ENCODE measurements at places on chromosomes 3 and 15.

DNA sequence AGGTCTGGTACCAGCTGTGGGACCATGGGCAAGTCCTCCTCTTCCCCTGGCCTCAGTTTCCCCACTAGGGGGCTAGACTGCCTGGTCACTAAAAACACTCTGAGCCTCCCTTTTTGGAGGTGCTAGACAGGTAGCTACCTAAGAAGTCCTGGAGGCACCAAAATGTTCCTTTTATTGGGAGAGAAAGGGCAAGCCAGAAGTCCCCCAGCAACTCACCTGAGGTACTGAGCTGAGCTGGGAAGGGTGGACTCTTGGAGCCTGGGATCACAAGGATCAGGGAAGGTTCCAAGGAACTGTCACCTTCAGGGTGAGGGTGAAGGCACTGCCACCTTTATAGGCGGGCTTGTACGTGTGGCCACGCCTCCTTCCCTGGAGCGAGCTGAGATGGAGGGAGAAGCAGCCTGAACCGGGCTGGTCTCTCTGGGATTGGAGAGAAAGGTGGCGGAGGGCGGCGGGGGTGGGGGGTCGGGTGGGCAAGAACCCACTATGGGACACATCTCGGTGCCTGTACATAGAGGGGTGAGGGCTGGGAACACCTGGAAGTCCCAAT, at the start of gene CYP1A1:
CYP1A1 (minus strand) TSS at position 304 of the 550 bp plus-strand sequence. CDS start 2,431 bp downstream, outside the sequence.
- no peak for DNase-seq

- no peak for DNase-seq
These were observed 11.5 kb downstream of the ARHGEF3 start for GRCh38 chr3:56790016-56790821.

GRCh38 chr3:4290272-4290893, 12.8 kb upstream of the SETMAR start:
- no peak for DNase-seq

GRCh38 chr3:132405188-132405587, 12.1 kb upstream of the DNAJC13 start:
- DNase-seq: no peak

DNA sequence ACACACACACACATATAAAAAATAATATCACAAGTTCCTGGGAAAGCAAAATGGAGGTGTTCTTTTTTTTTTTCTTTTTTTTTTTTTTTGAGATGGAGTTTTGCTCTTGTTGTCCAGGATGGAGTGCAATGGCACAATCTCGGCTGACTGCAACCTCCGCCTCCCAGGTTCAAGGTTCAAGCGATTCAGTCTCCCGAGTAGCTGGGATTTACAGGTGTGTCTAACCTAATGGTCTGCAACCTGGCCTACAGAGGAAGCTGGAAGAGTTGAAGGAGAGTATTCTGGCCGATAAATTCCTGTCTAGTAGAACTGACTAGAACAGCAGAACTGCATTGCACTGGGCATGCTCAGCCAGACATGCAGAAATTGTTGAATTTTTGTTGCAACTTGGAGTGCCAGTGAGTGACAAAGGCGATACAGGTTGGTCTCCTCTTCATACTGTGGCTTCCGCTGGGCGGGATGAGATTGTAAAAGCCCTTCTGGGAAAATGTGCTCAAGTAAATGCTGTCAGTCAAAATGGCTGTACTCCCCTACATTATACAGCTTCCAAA, 22.4 kb upstream of the EIF4A2 start:
- no peak for DNase-seq

DNA sequence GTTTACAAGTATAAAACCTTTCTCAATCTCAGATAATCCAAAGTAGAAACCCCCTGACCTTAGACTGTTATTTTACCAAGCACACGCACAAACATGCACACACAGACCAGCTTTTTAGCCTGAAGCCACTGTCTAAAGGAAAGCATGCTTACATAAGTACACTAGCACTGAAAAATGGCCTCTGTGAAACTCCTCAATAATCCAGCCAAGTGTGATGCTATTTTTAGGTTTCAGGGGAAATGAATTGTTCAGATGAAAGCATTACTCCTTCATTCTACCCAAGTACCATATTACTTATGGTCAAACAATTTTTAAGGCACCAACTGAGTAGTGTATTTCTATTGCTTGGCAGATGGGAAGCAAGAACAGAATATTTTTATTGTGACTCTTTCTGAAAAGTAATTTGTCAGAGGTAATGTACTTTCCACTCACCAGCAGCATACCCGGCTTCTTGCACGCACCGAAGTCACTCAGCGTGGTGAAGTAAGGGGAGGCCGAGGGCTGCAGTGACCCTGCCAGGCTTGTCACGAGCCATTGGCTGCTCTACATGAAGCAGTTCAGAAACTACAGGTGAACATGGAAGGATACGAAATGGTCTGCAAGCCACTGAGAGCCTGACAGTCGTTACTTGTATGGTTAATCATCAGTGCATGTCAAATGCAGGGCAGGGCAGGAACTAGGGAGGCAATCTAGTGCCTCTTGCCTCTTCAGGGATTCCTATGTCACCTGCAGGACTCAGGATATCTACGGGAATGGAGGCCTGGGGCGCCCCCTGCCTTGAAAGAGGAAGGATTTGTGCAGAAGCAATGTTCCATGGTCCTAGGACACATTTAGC, 106.7 kb downstream of the GABRB3 start:
- DNase-seq: no peak

DNA sequence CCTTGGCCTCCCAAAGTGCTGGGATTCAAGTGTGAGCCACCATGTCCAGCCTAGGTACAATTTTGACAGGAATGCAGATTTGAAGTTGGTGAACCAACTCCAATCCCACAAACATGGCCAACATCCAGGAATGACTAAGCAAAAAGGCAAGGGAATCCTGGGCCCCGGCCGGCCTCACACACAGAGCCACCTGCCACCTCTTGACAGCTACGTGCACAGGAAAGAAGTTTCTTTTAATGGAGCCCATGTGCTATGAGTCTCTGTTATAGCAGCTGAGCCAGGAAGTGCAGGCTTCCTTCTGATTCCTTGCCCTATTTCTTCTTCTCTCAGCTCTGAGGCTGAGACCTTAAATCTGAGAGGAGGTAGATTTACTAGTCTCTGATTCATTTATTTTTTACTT, 8.8 kb downstream of the TMEM40 start:
- peak; percentile 26 for DNase-seq

- DNase-seq: peak; percentile 35
These were observed 687.0 kb upstream of the NECTIN3 start for GRCh38 chr3:110384601-110385000.

DNA sequence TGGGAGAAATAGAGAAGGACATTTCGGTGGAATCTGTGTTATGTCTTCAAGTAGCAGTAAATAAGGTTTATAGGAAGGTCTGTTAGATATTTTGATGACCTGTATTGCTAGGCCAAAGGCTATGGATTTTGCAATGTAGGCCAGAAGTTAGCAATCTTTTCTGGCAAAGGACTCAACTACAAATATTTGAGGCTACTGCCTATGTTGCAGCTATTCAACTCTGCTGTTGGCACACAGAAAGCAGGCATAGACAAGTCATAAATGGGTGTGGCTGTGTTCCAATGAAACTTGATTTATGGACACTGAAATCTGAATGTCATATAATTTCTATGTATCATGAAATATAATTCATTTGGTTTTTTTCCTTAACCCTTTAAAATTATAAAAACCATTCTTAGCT, 438.7 kb upstream of the C2CD4B start:
- DNase-seq: no peak

DNA sequence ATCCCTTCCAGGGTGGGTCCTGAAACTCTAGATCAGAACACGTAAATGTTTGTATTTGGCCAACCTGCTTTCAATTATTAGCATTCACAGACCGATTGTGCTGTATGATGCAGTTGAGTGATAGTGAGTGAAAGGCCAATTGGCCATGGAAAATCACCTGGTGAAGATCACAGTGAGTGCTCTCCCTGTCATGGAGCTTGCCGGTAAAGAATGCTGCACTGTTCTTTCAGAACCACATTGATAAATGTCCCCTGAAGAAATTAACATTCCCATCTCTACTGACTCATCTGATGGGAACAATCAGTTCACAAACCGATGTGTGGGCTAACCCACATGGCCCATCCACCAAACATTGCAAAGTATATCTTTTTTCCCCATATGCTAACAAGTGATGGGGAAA, 324.8 kb upstream of the TBL1XR1 start:
- no peak for DNase-seq

GRCh38 chr3:39781632-39782031, 27.8 kb upstream of the MYRIP start:
- DNase-seq: no peak

- no peak for DNase-seq
These were observed 91.9 kb downstream of the RORA start for GRCh38 chr15:61137105-61137792.

DNA sequence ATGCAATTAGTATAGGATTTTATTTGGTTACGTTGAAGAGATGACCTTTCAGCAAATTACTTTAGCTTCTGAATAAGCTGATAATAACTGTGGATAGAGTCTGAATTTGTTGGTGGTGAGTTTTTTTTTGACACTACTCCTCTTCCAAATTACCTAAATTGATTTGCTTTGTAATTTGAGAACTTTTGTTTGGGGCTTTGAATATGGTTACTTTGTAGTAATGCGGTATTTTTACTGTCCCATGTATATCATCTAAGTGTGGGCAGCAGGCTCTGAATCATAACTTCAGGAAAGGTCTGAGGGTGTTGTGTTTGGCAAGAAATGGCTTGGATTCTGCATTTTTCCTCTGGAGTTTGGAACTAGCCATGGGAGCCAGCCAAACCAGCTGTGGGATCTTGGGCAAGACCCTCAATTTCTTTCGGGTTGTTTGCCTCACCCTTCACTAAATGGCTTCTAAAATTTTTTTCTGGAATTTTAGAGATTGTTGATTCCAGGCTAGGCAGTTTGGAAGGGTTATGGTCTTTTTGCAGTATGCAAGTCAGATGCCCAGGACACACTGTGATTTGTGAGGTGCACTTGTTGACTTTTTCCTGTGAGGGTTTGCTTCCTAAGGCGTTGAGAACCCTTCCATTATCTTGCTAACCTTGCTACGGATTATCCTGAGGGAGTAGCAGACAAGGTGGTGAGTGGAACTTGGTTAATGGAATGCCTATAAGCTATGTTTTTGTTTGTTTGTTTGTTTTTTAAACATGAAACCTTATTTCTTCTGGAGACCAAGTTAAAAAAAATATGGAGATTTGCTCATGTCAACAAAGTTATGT, 10.4 kb downstream of the PTPRG start:
- peak; percentile 43 for DNase-seq

GRCh38 chr15:64092075-64092820, 1.4 kb downstream of the CIAO2A start:
- DNase-seq: no peak

- DNase-seq: no peak
These were observed 134.1 kb downstream of the ARPP21 start for GRCh38 chr3:35773417-35773816.

GRCh38 chr3:170076715-170077238, 39.0 kb downstream of the GPR160 start:
- DNase-seq: peak; percentile 14

DNA sequence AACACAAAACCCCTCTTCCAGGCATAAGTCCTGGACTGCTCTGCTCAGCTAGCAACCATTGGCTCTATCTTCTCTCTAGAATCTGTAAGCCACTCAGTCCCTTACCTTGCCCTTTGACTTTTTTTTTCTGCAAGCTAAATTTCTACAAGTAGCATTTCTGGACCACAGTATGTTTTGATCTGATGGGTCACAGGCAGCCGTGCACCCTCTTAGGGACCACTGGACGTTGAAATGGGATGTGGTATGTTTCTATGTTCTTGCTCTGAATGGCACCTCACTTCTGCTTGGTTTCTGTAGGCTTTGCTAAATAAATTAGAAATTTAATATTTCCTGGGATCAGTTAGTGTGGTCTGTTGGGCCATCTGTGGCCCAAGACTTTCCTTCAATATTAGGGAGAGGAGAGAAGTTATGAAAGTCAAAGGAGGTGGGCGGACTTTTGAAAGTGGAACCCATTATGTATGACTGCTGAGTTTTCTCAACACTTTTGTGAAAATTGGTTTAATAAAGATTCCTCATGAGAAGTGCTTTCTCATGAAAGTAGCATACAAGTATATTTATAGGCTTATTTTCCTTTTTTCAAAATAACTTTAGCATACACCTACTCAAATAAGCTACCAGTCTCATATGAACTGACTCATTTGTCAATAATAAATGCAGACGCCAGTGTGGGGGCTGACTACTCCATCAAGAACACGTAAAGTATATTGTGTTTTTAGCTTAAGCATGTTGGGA, 18.4 kb upstream of the TIPARP start:
- no peak for DNase-seq

DNA sequence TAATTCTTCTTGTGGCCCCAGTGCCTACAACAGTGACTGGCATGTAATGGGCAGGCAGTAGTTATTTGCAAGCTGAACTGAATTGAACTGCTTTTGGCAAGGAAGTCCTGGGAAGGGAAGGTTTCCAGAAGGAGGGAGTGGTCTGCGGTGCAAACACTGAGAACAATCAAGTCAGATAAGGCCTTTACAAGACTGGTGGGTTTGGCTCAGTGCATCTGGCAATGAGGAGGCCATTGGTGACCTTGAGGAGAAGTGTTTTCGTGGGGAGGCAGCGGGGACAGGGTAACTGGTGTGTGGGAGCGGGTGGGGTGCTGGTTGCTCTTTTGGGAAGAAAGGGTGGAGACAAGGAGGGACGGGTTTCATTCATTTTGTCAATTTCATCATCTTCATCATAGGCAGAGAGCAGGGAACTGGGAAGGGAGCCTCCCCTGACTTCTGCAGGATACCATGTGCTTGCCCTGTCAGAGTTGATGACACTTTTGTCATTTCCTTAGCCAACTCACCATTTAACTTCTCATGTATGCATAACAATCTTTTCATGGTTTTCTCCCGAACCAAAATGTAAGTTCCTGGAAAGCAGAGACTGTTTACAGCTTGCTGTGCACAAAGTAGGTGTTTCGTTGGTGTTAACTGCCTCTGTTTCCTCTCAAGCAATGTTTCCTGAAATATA, 8.4 kb upstream of the EHD4 start:
- DNase-seq: no peak

GRCh38 chr3:28218071-28218916, 23.1 kb upstream of the CMC1 start:
- DNase-seq: no peak

- DNase-seq: peak; percentile 83
These were observed 16.5 kb downstream of the SPICE1 start for GRCh38 chr3:113498221-113499005.

GRCh38 chr15:29699791-29700190, 122.5 kb downstream of the TJP1 start:
- no peak for DNase-seq

DNA sequence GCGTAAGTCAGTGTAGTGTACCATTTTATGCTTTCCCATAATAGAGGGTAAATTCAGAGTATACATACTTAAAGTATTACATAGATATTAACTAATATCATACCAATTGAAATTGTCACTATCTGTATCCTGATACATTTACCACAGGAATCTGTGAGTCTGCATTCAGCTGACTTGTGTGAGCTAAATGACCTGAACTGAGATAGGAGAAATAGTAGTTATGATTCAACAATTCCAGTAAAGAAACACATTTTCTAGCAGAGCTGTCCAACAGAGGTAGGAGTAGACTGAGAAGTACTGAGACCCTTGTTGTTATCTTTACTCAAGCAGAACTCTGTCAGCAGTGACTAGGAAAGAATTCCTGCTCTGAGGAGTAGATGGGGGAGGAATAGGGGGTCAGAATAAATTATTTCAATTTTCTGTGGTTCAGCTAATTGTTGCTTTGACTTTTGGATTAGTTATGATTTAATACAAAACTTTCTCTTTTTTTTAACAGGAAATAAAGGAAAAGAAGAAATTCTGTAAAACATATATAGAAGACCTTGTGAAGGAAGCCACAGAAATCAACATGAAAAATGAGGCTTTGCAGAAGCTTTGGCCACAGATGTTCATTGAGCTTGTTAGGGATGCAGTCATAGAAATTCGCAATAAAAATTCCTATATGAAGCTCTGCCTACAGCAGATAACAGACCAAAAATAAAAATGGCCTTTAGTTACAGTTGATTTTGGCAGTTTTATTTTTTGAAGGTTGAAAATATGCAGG, 66.2 kb upstream of the THSD4 start:
- DNase-seq: peak; percentile 98
